Stimulated activated CD4-positive, alpha-beta T cell treated with anti-CD3 and anti-CD28 coated beads, Interleukin-4, amount 100 ng/mL, for 4 hours (primary cell): ENCODE measurements at places on chromosomes 3 and 15.

DNA sequence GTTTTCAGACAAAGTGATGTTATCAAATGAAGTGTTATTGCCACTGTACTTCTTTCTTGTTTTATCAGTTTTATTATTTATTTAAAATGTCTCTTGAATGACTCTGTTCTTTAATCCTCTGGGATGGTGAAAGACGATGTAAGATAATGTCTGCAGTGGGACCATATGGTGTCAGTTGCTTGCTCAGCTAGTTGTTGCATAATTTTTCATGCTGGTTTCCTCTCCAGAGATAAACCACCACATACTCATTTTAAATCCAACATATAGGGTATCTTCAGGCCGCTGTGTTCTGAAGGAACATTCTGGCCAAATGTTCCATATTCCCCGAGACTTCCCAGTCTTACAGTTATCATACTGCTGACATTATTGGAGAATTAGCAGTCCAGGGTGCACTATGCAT lies 75.9 kb downstream of the GABRG3 start:
- no peak for DNase-seq

DNA sequence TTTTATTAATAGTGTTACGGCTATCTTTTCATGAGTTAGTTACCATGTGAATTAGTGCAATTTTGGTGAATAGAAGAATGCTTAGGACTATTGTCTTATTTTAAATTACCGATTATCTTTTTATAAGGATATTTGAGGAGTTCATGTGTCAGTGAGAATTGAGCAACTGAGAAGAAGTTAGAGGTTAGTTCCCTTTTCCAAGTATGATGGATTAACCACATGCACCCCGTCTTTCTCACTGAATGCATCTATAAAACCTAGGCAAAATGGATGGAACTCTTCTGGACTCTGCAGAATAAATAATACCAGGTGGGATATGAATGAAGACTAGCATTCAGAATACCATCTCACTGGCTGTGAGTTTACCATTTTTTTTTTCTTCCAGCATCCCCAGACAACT lies 74.3 kb downstream of the TCF12 start:
- no peak for DNase-seq

DNA sequence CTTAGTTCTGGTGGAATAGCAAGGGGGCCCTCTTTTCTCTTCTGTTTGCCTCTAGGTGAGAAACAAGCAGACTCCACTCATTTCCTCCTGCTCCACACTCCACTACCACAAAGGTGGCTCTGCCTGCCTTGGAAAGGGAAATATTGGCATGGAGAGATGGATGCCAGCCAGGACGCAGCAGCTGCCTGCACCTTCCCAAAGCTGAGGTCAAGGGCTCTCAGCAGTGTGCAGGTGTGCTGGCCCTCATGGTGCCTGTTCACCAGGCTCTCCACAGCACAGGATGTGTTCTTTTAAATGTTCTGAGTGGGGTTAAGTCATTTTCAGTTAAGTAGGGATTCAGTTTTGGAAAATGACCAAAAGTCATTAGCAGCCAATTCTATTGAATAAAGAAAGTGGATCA lies 211.2 kb upstream of the STRIT1 start:
- no peak for DNase-seq

GRCh38 chr3:121096953-121097352 lies 188.9 kb downstream of the STXBP5L start:
- no peak for DNase-seq

GRCh38 chr3:48899273-48899672 lies 591 bp upstream of the SLC25A20 start:
- DNase-seq = no peak

GRCh38 chr3:195182470-195182795 lies 88.5 kb downstream of the XXYLT1 start:
- no peak for DNase-seq

DNA sequence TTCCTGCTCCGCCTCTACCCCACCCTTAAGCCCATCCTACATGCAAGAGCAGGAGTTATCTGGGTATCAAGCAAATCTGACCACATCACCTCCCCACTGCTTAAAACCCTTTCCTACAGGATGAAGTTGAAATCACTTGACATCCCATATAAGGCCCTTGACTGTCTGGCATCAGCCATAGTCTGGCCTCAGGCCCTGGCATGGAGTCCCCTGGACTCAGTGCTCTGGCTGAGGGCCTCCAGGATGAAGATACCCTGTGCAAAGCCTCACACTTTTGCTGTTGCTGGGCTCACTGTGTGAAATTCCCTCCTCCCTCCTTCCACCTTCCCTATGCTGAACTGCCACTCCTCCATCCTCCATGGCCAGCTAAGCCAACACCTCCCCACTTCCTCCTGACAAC lies 65.2 kb upstream of the GLCE start:
- no peak for DNase-seq

- no peak for DNase-seq
These were observed 140.2 kb downstream of the GMNC start for GRCh38 chr3:190722181-190722905.

GRCh38 chr15:77825546-77825945 lies 192.8 kb upstream of the LINGO1 start:
- DNase-seq = no peak

- no peak for DNase-seq
These were observed 33.1 kb upstream of the SI start for GRCh38 chr3:165111401-165111800.

DNA sequence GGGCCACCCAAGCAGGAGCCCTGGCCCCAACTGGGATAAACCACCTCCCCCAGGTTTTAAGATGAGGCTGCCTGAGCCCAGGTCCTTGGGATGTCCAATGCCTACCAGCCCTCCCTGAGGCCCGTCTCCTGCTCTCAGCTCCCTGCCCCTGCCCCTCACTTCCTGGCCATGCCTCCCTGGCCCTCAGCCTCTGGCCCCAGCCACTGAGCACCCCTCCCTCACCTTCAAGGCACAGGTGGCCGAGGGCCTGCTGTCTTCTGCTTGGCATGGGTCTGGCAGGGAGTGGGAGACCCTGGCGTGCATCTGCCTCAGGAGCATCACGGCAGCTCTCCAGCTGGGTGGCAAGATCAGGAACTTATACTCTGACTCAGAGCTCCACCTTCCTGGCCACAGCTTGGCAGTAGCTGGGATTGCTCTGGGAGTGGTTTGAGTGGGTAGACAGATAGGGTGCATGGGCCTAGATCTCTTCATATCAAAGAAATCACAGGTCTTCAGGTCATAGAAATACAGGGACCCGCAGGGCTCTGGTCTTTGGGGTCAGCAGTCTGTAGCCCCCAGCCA lies at the start of gene PLA2G4E:
Gene PLA2G4E, minus strand, starts transcription at position 330 of the 561 bp plus-strand sequence. Its CDS starts 12 bp downstream, at position 318.
- DNase-seq = no peak

- DNase-seq = no peak
These were observed 55.7 kb downstream of the PTPRG start for GRCh38 chr3:61617041-61617440.

- no peak for DNase-seq
These were observed 3.7 kb downstream of the WNT5A start for GRCh38 chr3:55483196-55484095.

DNA sequence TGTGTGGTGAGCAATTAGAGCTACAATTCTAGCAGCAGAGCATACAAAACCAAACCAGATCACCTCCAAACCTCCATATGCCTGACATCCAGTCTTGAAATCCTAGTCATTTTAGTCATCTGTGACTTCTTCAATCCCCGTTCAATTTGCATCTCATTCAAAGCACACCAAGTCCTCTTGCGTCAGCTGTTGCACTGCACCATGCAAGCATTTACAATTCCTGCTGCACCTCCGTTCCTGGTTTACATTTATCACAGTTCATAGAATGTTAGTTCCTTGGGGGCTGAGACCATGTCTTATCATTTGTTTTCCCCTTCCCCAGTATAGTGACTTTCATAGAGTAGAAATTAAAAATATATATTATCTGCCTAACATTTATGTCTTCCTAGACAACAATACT lies 116.9 kb downstream of the BDH1 start:
- no peak for DNase-seq

DNA sequence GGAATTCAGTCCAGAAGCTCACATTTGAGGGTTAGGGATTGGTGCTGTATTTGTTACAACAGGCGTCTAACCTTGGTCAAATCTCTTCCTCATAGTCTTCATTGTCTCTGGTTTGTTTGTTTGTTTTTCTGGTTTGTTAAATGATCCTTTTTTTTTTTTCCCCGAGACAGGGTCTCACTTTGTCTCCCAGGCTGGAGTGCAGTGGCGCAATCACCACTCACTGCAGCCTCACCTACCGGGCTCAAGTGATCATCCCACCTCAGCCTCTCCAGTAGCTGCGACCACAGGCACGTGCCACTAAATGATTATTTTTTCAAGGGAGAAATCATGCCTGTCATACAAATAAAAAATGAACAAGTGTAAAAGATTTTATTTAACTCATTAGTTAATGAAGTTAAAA lies 14.3 kb upstream of the ADPGK start:
- no peak for DNase-seq

- no peak for DNase-seq
These were observed 98.2 kb downstream of the ANXA2 start for GRCh38 chr15:60299452-60300047.

GRCh38 chr15:86624261-86625036 lies 544.8 kb downstream of the AGBL1 start:
- DNase-seq = peak; percentile 74

- no peak for DNase-seq
These were observed 51.2 kb upstream of the TBC1D5 start for GRCh38 chr3:17793542-17794195.

DNA sequence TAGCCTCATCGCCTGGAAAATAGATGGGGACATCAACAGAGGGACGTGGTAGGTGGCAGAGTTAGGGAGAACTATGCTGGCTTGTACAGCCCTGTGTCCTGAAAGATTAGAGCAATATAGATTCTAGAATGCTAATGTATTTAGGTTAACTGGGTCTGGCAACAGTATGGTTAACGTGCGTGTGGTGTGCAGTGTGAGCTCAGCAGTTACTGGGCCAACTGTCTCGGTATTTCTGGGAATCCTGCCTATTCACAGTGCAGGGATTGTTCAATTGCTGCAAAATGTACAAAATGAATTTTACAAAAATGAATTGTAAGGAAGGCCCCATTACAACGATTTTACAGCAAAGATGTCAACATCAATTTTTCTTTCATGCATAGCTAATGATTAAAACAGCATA lies 20.6 kb downstream of the MEIS2 start:
- no peak for DNase-seq

DNA sequence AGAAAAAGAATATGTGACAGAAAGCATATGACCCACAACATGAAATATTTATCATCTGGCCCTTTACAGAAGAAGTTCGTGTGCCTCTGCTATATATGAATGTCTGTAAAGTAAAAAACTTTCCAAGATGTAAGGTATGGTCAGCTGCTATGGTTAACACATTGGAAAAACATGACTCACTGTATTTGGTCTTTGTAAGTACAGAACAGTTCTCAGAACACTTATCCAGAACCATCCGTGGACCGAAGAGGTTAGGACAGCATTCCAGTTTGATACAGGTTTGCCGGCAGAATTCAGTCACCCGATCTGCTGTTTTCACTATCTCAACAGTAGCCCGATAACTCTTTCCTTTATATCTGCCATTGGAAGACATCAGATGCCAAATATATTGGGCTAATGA lies 13.5 kb upstream of the STIMATE start:
- DNase-seq = no peak

GRCh38 chr3:178684881-178685590 lies 148.8 kb downstream of the KCNMB2 start:
- no peak for DNase-seq

DNA sequence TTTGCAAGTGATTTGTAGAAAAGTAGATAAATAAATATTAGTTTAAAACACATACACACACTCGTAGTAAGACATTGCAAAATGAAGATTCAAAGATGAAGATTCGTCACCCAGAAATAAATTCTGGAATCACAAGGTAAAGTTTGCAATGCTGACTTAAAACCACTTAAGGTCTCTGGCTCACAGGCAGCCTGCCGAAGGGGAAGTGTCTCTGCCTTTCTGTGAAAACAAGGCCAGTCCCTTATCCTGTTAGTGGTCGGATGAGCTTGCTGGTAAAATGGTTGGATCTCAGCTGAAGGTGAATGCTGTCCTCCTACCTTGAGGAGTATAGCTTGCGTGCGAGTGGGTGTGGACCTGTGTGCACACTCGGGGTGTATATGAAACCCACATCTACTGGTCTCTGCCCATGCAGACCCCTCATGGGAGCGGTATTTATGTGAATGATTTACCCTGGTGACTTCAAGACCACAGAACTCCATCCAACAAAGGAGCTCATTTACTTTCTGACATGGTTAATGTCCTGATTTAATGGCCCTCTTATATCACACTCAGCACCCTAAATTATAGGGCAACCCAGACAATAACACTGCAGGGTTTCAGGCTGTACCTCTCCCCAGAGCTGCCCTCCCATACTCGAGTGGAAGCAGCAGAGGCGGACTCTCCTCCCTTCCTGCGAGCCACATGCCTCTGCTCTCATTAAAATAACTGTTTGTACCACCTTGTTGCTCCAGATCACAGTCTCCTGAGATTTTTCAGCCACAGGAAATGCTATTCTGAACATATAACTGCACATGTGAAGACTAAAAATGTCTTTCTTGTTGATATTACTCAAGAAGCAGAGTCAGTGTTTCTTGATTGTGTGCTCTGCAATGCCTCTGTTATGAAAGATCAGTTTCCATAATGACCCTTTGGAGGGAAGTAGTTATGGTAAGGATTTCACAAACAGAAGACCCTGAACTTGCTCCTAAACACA lies 45.9 kb upstream of the ALDH1A3 start:
- DNase-seq = no peak

- no peak for DNase-seq
These were observed 520 bp downstream of the MESD start for GRCh38 chr15:80989081-80989517.

GRCh38 chr3:195247086-195247862 lies 23.7 kb downstream of the XXYLT1 start:
- no peak for DNase-seq

- no peak for DNase-seq
These were observed 6.5 kb downstream of the MUC4 start for GRCh38 chr3:195805181-195805580.

DNA sequence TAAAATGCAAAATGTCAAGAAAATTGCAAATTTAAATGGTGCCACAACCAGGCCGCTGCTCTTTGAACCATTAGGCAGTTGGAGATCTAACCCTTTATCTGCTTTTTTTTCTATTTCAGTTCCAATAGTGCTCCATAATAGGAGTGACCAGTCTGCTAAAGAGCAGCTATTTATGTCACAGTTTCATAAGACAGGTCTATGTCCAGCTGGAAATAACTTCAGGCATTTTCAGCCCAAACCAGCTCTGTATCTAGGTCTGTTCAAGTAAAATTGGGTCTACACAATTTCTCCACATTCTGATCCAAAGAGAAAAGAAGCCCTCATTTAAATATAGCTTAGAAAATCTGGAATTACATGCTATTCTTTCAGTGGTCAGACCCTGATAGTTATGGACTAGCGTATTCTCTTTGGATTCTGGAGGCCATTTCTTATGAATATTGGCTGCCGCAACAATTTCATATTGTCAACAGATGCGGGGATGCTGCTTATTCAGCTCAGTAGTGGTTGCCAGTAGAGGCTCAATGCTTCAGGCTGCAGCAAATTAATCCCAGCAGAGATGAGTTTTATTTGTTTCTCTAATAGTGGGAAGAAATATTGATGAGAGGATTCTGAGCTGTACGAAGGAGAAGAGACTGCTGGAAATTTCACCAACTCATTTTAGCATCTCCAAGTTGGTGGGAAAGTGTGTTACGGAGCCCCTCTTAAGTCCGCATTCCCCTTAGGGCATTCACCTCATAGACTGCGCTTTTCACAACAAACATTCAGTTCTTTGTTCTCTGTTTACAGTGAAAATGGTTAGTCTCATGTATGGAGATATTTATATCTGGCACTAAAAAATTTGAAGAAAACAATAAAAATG lies 887.0 kb downstream of the ROBO1 start:
- no peak for DNase-seq

GRCh38 chr3:39065197-39065596 lies 13.4 kb downstream of the WDR48 start:
- DNase-seq = peak; percentile 5
